ENCODE measurements at places on chromosomes 11 and 22.
A peak's percentile ranks its signal among the peaks of the same experiment; 100 is the strongest.

DNA sequence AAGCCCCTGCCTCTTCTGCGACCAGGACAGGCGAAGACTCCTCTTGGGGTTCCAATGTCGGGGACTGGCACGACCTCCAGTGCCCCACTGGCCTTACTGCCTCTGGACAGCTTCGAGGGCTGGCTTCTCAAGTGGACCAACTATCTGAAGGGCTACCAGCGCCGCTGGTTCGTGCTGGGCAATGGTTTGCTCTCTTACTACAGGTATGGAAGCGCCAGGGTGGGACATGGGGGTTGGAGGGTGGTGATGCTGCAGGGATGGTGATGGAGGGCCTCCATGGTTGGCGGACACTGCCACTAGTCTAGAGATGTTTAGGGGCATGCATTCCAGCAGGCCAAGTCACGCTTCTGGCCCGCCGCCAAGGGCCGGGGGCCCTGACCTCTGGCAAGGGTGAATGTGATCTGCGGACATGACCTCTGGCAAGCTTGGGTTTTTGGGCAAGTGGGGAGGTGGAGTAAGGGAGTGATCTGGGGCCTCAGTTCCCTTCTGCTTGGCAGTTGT, 727 bp downstream of the OSBP2 start:
- peak; percentile 51 for DNase-seq

GRCh38 chr11:62961017-62961570, 23.7 kb downstream of the SLC22A6 start:
- DNase-seq, result no peak

DNA sequence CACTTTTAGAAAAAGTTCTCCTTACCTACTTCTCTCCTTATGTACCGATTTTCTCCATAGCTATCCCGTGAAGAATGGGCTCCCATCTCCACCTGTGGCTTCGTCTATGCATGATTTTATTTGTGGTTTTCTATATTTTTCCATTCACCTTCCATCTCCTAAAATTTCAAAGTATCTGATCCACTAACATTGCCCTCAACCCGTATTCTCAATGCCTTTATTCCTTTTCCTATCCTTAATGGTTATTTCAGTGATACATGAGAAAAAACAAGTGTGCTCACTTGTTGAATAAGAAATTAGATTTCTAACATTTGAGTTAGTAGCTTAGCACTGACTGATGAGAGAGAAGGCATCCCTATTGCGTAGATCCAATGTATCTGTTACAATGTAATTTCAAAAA, 16.9 kb downstream of the CYP2R1 start:
- DNase-seq, result no peak

DNA sequence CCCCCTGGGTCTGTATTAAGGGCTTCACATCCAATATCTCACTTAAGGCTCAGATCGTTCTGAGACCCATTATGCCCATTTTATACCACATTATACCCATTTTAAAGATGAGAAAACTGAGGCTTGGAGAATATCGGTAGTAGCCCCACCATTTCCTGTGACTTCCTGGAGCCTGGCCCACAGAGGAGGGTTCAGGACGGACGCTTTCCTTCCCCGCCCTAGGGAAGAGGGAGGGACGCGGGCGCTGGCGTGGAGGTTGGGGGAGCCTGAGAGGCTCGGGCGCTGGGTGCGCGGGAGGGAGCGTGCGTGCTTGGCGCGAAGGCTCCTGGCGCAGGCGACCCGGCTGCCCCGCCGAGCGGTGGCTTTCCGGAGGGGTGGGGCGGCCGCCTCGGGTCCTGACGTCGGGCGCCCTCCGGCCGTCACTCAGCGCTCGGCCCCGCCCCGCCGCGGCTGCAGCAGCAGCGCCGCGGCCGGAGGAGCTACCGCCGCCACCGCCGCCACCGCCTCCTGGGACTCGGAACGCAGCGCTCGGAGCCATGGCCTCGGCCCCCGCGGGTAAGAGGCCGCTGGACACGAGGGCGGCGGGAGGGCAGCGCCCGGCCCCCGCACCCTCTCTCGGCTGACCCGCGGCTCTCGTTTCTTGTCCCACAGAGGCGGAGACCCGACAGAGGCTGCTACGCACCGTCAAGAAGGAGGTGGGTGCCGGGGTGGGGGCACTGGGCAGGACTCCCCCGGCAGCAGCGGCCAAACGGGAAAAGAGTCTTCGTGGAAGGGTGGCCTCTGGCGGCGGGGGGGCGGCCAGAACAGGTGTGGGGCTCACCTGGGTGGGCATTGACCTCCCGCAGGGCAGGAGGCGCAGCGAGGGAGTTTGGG, at the start of gene SGSM1:
Gene SGSM1 (plus strand): TSS at position 422 of the 873 bp plus-strand sequence. CDS start 115 bp downstream, at position 537.
- DNase-seq, result no peak

- DNase-seq, result no peak
Measured at GRCh38 chr22:43038325-43038724, 23.4 kb upstream of the PACSIN2 start.

DNA sequence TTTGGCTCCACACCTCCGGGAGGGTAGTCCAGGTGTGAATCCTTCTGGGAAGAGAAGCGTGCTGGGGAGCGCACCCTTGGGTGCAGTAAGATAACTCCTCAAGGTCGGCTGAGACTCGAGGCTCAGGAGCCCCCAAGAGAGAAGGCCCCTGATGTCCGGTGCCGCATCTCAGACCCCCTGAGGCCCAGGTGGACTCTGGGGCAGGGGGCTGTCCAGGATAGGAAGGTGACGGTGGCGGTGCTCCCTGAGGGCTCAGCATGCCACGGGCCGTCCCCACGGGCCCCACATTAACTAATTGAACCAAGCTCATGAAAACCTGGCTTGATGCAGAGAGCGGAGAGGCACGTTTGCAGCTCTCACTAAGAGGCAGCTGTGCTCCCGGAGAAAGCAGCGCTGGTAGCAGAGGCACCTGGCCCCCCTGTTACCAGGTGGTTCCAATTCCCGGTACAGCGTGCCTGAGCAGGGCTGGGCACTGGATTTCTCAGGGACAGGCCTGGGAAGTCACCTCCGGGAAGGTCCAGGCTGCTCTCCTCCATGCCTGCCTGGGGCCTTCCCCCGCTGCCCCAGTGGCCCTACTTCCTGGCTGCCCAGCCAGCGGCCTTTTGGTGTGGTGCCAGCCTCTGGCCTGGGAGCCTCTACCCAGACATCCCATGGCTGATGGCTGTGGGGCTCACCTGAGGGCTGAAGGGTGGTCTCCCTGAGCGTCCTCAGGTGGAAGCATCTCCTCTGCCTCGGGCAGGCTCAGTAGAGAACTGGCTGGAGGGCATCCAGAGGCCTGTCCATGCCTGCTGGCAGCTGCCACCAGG, 1.1 kb downstream of the KCNQ1 start:
- no peak for DNase-seq

All from amygdala (tissue), 56 donors.